ENCODE measurements at places on chromosomes 4 and X.

GRCh38 chrX:9539605-9540387 lies 74.9 kb downstream of the TBL1X start:
- DNase-seq = no peak

- no peak for DNase-seq
Measured at GRCh38 chr4:83486457-83487129, 1.7 kb upstream of the ABRAXAS1 start.

- no peak for DNase-seq
Measured at GRCh38 chrX:47148946-47149345, 3.9 kb downstream of the RBM10 start.

- DNase-seq = no peak
Measured at GRCh38 chr4:177246641-177247584, 62.8 kb upstream of the NEIL3 start.

DNA sequence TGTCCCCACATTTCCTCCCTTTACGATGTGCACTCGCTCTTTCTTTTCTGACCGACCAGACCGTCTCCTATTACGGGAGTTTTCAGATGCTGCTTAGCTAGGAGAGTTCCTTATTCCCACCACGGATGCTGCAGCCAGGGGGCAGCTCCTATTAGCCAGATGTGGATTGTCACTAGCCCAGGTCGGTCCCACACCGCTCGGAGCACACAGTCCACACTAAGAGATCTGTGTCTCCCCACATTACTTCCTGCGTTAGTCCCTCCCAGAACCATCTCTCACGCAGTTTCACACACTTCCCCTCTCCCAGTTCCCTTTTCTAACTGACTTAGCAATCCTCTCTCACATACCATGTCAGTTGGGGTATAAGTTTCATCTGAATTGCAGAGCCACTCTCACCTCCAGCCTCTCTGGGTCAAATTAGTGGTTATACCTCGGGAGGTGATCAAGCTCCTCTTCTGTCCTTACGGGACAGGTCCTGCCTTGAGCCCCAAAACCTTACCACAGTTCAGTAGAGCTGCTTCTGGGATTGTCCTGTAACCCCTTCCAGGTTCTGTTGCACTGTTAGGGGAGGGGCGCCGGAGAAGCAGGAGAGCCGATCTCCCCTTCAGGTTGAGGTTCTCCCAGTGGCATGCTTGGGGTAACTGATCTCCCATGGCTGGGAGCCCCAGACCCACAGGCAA lies 28.2 kb downstream of the SULT1E1 start:
- DNase-seq = no peak

GRCh38 chr4:152828122-152828521 lies 48.4 kb downstream of the ARFIP1 start:
- no peak for DNase-seq

- no peak for DNase-seq
Measured at GRCh38 chrX:7028246-7028645, 119.3 kb upstream of the STS start.

DNA sequence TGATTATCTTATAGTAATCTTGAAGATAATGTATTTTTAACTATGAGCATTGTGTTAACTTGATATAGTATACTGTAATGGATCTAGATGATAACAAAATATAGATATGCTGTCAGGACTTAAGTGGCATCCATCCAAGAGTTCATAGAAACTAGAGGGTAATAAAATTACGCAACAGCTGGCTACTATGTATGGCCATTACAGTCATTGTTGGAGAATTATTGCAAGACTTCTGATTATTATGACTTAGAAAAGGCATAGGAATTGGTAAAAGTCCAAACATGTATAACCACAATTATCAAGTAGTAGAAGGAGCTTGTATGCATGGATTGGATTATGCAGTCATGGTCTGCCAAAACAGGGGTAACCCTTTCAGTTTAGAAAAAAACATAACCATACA lies 9.5 kb downstream of the OGT start:
- no peak for DNase-seq

DNA sequence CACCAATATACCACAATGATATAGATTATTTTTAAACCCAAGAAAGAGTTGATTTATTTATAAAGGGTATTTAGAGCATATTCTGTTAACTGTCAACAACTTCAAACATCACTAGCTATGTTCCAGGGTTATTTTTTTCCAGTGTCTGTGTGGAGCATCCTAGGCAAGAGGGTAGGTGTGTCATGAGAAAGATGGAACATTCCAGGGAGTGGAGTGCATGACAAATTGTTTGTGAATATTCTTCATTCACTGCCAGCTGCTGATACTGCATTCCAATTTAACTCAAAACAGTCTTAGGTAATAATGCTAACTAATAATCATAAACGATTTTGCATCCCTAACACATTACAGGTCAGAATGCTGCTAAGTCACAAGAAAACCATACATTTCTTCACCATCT lies 148.7 kb upstream of the RASGEF1B start:
- no peak for DNase-seq

DNA sequence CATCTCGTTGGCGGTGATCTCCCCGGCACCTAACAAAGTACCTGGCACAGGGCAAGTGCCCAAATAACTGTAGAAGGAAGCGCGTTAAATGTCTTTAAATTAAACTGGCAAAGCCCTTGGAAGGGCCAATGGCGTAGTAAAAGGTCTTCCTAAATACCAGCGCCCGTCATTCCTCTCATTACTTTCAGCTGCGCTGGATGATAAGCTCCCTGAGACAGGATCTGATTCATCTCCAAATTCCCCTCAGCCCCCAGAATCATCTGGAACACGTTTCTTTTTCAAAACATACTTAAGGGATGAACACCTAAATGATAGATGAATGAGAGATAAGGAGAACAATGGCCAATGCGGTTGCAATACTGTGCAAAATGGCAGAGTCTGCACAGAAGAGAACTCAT lies 95.1 kb downstream of the AFAP1 start:
- DNase-seq = peak; percentile 82

GRCh38 chrX:124212622-124213021 lies 119.8 kb upstream of the TEX13D start:
- no peak for DNase-seq

DNA sequence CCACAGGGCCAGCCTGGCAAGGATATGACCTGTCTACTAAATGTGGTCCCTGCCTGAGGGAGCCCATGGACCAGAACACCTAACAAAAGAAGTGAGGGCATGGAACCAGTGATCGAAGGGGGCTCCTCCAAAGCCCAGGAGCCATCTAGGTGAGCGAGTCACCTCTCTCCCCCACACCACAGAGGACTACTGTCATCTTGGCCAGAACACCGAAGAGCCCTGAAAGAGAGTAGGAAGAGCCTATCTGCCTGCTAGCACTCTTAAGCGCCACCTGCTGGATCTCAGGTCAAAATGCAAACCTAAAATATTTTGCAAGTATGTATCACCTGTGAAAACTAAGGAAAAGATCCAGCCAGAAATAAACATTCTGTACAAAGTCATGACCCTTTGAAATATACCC lies 137.9 kb upstream of the ZXDB start:
- DNase-seq = peak; percentile 15

- DNase-seq = peak; percentile 80
Measured at GRCh38 chrX:19889582-19890342, 2.4 kb upstream of the SH3KBP1 start.

- peak; percentile 71 for DNase-seq
Measured at GRCh38 chrX:8845060-8845459, 43.9 kb upstream of the FAM9A start.
